ENCODE measurements at places on chromosomes 16 and 17. TPM values are rescaled to one million over a fixed set of nuclear protein-coding genes. Genes with fewer than 3 reads are reported as not detected.

The FKBP10 gene
- total RNA-seq = 10.2 TPM

DNA sequence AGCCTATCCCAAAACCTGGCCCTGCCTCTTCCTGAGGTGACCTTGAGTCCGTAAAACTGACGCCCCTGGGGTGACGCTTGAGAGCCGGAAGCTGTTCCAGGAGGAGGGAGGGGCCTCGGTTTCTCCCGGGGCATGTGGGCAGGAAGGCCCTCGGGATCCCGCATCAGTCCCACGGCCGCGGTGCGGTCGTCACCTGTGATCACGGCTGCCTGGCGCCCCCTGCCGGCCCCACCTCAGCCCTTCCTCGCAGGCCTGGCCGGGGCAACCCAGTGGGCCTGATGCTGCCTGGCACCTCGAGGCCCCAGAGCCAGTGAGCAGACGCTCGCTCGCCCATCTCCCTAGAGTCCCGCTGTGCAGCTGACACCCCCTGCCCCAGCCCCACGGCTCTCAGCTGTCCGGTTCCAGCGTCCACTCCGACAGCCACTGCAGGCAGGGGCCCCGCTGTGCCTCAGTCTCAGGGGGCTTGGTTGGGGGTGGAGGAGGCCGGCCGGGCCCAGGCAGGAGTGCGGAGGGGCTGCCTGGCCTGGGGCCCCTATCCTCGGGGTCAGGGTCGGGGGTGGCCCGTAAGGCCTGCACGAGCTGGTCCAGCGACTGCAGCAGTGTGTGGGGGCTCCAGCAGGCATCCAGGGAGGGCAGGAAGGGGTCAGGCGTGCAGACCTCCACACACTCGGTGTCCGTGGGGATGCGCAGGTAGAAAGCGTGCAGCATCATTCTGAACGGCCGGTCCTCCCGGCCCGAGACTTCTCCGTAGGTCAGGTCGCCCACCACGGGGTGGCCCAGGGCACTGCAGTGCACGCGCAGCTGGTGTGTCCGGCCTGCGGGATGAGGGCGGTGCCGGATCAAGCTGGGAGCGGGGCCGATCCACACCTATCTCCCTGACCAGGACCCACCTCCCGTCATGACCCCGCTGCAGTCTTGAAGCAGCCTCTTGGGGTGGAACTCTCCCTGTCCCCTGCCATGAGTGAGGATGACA lies 2.3 kb downstream of the RPUSD1 start:
- peak; percentile 86 for DNase-seq

The EFCAB5 gene
- total RNA-seq = 0.35 TPM

GRCh38 chr16:84279881-84280280 lies 14.8 kb upstream of the WFDC1 start:
- no peak for DNase-seq

DNA sequence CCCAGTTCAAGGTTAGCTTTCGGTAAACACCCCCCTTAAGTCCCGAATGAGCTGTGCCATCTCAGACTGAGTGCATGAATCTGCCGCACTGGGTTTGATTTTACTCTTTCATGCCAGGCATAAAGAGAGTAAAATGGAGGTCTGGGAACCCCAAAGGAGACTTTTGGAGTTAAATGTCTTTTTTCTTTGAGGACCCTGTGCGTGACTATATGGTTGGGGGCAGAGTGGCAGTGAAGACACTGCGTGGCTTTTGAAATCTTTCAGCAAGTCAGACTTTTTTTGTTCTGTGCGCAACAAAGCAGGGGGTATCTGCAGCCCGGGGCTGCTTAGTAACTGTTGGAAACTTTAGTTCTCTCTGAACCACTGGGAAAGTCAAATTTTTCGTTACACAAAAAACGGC lies 392.9 kb upstream of the SALL1 start:
- no peak for DNase-seq

DNA sequence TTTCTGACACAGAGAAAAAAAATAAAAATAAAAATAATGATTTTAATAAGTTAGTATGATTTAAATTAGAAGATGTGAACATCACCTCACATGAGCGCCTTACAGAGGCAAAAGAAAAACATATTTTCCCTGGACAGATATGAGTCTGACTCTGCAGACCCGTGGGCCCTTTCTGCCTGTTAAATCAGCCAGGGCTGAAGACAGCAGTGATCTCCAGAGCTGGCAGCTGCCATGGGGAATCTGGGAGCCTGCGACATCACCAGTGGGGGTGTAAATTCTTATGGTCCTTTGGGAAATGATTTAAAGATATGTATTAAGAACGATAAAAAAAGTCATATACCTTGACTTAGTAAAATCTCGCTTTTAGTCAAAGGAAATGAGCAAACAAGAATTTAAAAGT lies 65.7 kb upstream of the FOXF1 start:
- no peak for DNase-seq

The ZNF423 gene
- total RNA-seq = 7.8 TPM

DNA sequence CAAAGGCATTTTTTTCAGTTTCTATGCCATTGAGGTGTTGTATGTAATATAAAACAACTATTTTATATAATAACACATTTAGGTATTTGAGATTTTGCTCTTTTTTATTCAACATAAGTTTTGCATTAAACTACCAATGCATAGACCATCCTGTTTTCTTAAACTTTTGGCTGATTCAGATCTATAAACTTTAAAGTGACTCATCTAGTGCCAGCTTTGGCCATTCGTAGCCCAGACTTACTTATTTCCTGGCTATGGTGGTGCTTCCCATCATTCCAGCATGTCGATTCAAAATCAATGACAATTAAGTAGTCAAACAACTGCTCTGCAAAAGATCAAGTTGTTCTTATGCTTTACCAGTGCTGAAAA lies 3.1 kb downstream of the ERI2 start:
- no peak for DNase-seq

The EVPL gene
- total RNA-seq = 0.07 TPM

Measured in left ventricle myocardium superior (tissue), 1 donor.